ENCODE measurements at places on chromosomes 3 and 15. TPM values are rescaled to one million over a fixed set of nuclear protein-coding genes. Genes with fewer than 3 reads are reported as not detected.

GRCh38 chr15:91769894-91770293, 83.6 kb upstream of the SLCO3A1 start:
- H3K4me3 ChIP-seq, result no peak overlapping the region
- no peaks in the 10 kb centered on the region for H3K36me3 ChIP-seq
- peaks cover 14% of the 10 kb centered on the region for H3K27me3 ChIP-seq
- H3K27ac ChIP-seq, result no peak overlapping the region
- no peaks in the 10 kb centered on the region for H3K4me1 ChIP-seq
- DNase-seq, result no peak

RPLP1 gene
- total RNA-seq, result 1,767 TPM

FGF12 gene
- not detected for total RNA-seq

RTP4 gene
- 14.8 TPM for total RNA-seq

GRCh38 chr3:115301364-115301860, 154.3 kb upstream of the ZBTB20 start:
- no peaks in the 10 kb centered on the region for H3K4me1 ChIP-seq
- H3K27me3 ChIP-seq, result no peaks in the 10 kb centered on the region
- no peak overlapping the region for H3K27ac ChIP-seq
- H3K36me3 ChIP-seq, result no peaks in the 10 kb centered on the region
- no peak overlapping the region for H3K4me3 ChIP-seq

- no peak overlapping the region for H3K27ac ChIP-seq
- no peak for DNase-seq
- H3K4me3 ChIP-seq, result no peak overlapping the region
Measured at GRCh38 chr3:112407888-112408702, 75.1 kb downstream of the CD200 start.

ISL2 gene
- 0.37 TPM for total RNA-seq

DNA sequence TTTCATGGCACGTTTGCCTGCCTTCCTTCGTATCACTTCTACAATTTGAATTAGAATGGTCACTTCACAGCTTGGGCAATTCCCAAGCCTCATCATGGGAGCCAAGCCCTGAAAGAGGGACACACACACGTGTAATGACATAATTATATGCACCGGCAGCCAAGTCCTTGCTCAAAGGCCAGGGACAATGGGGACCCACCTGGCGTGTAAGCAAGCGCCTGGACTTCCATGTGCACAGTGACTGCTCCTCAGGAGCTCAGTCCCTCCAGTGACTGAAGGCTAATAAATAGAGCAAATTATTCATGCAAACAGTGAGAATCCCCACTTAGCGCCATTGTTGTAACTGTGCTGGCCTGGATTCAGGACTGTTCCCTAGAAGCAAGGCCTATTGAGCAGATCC, 115.1 kb downstream of the DNAJB8 start:
- no peaks in the 10 kb centered on the region for H3K27me3 ChIP-seq
- no peak overlapping the region for H3K4me3 ChIP-seq
- H3K27ac ChIP-seq, result no peak overlapping the region

DPPA2 gene
- total RNA-seq, result not detected

GRCh38 chr15:45307230-45307924, 55.3 kb downstream of the SLC28A2 start:
- DNase-seq, result no peak
- H3K27ac ChIP-seq, result no peak overlapping the region
- peak overlapping the region; percentile 58 for H3K4me3 ChIP-seq

TRPM1 gene
- total RNA-seq, result not detected

DNA sequence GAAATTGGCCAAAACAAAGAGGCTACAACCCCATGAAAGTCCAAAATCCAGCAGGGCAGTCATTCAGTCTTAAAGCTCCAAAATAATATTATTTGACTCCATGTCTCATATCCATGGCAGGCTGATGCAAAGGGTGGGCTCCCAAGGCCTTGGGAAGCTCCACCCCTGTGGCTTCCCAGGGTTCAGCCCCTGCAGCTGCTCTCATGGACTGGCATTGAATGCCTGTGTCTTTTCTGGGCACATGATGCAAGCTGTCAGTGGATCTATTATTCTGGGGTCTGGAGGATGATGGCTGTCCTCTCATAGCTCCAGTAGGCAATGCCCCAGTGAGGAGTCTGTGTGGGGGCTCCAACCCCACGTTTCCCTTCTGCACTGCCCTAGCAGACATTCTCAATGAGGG, 81.8 kb downstream of the ZMAT3 start:
- H3K27ac ChIP-seq, result no peak overlapping the region
- no peak overlapping the region for H3K4me3 ChIP-seq
- peaks cover 22% of the 10 kb centered on the region for H3K36me3 ChIP-seq

CIAO2A gene
- total RNA-seq, result 78.7 TPM

- H3K4me3 ChIP-seq, result no peak overlapping the region
- H3K36me3 ChIP-seq, result peaks cover 20% of the 10 kb centered on the region
- no peak for DNase-seq
Measured at GRCh38 chr3:136350132-136350531, 100.0 kb downstream of the PCCB start.

- DNase-seq, result peak; percentile 36
- H3K4me1 ChIP-seq, result no peaks in the 10 kb centered on the region
- no peak overlapping the region for H3K27ac ChIP-seq
- H3K4me3 ChIP-seq, result no peak overlapping the region
- peaks cover 19% of the 10 kb centered on the region for H3K27me3 ChIP-seq
Measured at GRCh38 chr3:99753268-99753975, 64.2 kb upstream of the CMSS1 start.

DNA sequence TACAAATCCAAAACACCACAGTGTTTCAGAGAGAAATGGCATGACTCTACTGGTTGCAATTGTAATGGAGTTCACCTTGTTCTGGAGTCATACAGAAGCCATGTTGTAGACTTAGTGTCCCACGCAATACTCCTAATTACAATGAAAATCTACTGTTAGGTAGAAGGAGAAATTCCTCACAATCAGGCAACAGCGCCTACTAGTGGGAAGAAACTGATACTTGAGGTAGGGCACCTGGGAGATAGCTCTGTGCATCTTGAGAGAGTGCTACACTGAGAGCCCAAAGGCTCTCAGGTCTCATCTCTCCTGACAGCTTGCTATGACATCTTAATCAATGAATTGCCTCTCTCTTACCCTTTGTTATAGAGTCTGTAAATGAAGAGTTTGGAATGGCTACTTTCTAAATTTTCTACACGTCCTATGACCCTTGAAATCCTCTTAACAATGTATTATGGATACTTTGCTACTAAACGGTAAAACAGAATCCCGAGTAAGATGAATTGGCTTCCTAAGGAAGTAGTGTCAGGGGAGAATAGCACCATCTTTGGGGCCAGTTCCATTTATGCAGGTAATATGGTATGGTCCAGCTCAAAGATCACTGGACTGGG, 422.7 kb upstream of the TPRG1 start:
- H3K4me3 ChIP-seq, result no peak overlapping the region
- DNase-seq, result peak; percentile 66
- no peak overlapping the region for H3K27ac ChIP-seq
- no peaks in the 10 kb centered on the region for H3K27me3 ChIP-seq

GRCh38 chr3:128994581-128995546, 988 bp upstream of the CFAP92 start:
- DNase-seq, result no peak
- H3K4me1 ChIP-seq, result peaks cover 35% of the 10 kb centered on the region
- H3K27me3 ChIP-seq, result peaks cover 18% of the 10 kb centered on the region

DNA sequence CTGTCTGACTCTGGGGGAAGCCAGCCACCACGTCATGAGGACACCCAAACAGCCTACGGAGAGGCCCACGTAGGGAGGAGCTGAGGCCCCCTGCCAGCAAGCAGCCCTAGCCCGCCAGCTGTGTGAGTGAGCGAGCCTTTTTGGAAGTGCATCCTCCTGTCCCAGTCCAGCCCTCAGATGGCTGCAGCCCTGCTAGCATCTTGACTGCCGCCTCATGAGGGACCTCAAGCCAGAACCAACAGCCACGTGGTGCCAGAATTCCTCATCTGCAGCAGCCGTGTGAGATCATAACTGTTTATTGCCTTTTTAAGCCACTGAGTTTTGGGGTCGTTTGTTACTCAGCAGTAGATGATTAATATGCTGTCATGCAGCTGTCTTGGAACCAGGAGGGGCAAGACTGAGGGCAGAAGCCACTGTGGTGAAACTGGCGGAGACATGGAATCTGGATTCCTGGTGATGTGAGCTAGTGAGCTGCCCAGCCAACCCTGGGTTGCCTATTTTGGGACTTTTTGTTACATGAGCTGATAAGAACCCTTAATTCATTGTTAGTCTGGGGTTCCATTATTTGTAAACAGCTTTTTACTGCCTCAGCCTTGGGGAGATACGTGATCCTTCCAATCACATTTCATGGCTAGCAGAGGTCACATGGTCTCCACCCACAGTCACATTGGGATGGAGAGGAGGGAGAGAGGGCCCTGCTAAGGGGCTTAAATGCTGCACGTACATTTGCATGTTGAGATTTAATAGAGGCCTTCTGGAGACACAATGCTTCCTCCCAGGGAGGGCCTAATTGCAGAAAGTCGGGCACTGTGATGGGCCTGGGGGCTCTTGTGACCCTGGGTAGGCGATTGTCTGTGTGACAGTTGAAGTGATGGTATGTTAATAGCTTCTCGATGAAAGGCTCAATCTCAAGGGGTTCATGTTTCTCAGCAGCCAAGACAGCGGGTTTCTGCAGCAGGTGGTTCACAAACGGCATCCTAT, 73.8 kb downstream of the RPLP1 start:
- H3K4me3 ChIP-seq, result no peak overlapping the region
- no peak overlapping the region for H3K27ac ChIP-seq
- peaks cover 5% of the 10 kb centered on the region for H3K4me1 ChIP-seq
- H3K27me3 ChIP-seq, result peaks cover 7% of the 10 kb centered on the region
- no peaks in the 10 kb centered on the region for H3K36me3 ChIP-seq
- no peak for DNase-seq

DNA sequence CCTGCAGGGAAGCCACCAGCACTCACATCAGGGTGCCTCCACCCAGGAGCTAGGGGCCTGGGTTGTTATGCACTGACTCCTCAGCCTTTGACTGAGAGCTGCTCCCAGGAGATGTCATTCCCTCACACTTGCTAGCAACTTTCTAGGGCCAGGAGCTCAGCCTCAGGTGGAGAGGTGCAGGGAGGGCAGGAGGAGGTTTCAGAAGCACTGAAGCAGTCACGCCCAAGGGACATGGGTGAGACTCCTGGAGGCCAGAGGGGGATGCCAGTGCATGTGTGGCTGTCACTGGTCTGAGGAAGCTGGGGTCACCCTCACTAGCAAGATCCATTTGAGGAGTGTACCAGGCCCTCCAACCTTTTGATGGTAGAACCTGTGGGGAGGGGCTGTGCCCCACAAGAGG, 271.2 kb downstream of the PLCL2 start:
- no peaks in the 10 kb centered on the region for H3K27me3 ChIP-seq
- no peak for DNase-seq
- peaks cover 75% of the 10 kb centered on the region for H3K4me1 ChIP-seq
- peak overlapping the region; percentile 56 for H3K27ac ChIP-seq
- no peak overlapping the region for H3K4me3 ChIP-seq
- peaks cover 72% of the 10 kb centered on the region for H3K36me3 ChIP-seq

DNA sequence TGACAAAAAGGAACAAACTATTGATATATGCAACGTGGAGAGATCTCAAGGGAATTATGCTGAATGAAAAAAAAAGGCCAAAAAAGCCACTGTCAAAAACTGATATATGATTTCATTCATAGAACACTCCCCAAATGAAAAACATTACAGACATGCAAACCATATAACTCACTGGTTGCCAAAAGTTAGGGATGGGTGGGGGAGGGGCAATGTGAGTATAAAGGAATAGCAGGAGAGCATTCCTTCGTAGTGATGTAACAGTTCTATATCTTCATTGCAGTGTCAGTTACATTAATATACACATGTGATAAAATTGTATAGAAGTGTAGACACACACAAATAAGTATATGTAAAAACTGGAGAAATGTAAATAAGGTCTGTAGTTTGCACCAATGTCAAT, 12.2 kb downstream of the GBE1 start:
- H3K4me3 ChIP-seq, result no peak overlapping the region
- H3K27ac ChIP-seq, result no peak overlapping the region
- no peak for DNase-seq
- H3K36me3 ChIP-seq, result peaks cover 31% of the 10 kb centered on the region

DNA sequence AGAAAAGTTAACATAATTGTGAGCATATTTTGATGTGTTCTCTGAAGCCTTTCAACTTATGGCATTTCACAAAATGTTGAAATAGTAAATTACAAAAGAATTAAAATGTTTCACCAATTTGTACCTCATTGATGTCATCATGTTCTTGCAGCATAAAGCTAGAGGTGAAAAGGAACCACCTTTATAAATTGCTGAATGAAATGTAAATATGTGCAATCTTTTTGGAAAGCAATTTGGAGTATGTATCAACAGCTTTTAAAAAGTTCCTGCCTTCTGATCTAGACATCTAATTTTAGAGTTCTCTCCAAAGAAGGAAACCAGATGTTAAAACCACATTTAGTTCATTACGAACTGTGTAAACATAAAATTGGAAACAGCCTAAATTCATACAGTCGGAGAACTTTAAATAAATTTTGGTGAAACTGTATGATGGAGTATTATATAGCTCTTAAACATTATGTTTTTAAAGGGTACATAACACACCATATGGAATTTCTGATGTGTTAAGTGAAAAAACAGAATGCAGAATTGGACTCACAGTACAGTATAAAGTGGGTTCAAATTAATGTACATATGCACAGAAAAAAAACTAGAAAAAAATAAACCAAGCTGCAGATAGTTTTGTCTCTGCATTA, 311.2 kb upstream of the NAALADL2 start:
- no peaks in the 10 kb centered on the region for H3K36me3 ChIP-seq
- H3K4me1 ChIP-seq, result no peaks in the 10 kb centered on the region
- DNase-seq, result no peak
- no peaks in the 10 kb centered on the region for H3K27me3 ChIP-seq
- no peak overlapping the region for H3K27ac ChIP-seq
- H3K4me3 ChIP-seq, result no peak overlapping the region

TRIP4 gene
- 22.3 TPM for total RNA-seq

TEX55 gene
- not detected for total RNA-seq

DNA sequence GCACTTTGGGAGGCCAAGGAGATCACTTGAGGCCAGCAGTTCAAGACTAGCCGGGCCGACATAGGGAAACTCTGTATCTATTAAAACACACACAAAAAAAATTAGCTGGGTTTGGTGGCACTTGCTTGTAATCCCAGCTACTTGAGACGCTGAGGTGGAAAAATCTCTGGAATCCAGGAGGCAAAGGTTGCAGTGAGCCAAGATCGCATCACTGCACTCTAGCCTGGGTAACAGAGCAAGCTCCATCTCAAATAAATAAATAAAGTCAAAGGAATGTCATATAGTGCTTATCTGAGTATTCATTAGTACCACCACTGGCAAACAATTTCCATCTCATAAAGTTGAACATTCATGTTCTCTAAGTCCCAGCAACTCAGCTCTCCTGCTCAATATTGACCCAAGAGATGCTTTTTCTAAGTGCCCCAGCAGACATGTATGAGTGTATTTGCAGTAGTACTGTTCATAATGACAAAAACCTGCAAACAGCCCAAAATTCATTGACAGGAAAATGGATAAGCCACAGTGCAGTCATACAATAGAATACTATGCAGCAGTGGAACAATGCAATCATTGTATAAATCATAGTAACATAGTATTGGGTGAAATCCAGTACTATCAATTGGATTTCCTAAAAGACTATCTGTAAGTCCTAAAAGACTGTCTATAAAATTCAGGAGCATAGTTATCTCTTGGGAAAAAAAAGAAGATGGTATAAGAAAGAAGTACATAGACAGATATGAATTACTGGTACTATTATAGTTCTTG, 751.5 kb upstream of the LMCD1 start:
- DNase-seq, result no peak
- H3K4me3 ChIP-seq, result no peak overlapping the region
- no peaks in the 10 kb centered on the region for H3K27me3 ChIP-seq
- no peaks in the 10 kb centered on the region for H3K36me3 ChIP-seq
